ENCODE measurements at places on chromosomes 4 and X.

DNA sequence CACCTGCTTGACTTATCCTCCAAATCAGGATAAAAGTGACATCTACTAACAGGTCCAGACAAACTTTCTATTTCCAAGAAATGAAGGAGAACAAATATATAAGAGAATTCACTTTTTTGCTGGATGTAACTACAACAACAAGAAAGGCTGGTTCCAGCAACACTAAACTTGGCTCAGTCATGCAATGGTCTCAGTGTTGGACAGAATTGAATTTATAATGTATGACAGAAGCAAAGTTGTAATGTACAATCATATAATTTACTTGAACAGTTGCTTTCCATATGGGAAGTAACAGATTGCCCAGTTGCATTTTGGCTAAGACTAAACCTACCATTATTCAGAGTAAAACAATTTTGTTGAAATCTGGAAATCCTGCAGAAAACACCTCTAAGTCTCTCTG lies 183.3 kb upstream of the INTU start:
- DNase-seq: no peak

GRCh38 chrX:53133400-53133799 lies 39.5 kb downstream of the KANTR start:
- DNase-seq: no peak

DNA sequence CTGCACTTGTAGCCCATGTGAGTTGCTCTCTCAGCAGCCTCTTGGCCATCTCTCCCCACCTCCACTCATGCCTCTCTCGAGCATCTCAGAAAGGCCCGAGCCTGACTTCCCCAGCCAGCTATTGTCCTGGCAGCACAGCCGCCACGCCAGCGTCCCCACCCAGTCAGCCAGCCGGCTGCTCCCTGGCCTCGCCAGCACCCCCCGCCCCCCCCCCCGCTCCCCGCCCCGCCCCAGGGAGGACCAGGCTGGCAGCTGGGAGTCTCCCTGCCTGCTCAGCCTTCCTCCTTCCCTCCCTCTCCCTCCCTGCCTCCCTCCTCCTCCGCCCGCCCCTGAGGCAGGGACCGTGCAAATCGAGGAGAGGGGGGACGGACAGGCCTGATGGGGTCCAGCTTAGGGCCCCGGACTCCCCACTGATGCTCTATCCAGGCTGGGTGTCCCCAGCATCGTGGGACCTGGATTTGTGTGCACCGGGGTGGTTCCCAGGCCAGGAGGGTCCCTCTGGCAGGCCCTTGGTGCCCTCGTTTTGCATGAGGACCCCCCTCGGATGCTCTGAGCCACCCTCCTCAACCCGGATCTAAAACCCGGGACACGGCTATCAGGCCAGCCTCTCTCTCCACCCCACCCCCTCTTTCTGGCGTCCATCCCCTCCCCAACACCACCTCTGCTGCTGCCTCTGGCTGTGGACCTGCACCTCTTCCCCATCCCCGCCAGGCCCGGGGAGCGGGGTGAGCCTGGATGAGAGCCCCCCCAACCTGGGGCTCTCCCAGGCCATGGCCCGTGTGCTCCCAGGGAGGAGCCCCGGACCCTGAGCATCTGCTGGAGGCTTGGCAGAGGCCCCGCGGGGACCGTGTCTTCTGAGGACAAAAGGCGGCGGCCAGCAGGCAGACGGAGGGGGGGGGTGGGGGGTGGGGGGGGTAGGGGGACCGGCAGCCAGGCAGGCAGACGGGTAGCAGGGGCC lies at the start of gene GPR173:
Gene GPR173 (plus strand): TSS at position 621 of the 958 bp plus-strand sequence. CDS start 27,833 bp downstream, outside the sequence.
- no peak for DNase-seq

DNA sequence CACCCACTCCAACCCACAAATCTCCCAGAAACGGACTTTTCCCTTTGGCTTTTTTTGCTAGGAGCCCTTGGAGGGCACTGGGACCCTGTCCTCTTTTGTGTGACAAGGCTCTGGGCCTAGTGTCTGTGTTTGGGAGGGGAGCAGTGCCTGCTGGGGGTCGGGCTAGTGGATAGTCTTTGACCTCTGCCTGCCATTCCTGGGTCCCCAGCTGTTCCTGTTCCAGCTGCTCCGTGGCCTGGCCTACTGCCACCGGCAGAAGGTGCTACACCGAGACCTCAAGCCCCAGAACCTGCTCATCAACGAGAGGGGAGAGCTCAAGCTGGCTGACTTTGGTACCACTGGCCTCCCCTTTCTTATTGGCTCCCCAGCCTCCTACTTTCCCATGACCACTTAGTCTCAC lies 6.7 kb upstream of the USP11 start:
- DNase-seq: no peak

GRCh38 chr4:81635739-81636138 lies 164.0 kb upstream of the RASGEF1B start:
- no peak for DNase-seq

- DNase-seq: no peak
These were observed 233.6 kb downstream of the TRIML1 start for GRCh38 chr4:188372829-188373228.

DNA sequence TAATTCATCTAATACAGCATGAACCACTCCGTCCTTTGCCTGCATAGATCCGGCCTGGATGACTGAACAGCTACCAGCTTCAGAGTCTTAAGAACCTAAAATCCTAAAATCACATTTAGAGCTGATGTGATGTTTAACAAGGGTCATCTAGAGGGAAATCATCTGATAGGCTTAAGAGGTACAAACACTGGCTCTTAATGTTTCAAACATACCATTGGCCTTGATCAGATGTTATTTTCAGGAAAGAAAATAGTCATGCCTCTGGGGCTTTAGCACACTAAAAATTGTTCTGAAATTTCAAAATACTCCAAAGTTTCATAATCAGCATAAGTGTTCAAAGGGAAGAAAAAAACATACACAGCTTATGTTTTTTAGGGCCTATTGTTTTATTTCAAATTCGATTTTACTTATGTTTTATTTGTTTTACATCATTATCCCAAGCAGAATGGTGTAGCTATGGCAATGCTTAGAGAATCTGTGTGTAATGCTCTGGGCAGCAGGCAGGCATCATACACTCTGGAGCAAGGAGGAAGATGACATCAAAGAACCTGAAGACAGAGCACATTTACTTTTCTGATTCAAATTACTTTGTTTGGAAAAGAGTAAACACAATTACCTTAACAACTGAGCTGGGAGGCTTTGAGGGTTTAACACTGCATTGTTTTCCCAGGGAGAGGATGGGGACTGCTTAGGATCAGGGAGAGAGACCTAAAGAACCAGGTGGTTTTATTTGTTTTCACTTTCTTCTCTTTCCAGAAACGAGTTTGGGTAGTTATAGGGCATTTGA lies 25.3 kb upstream of the LEF1 start:
- no peak for DNase-seq

- DNase-seq: no peak
These were observed 62.2 kb downstream of the DTHD1 start for GRCh38 chr4:36343501-36344175.

- no peak for DNase-seq
These were observed 247.9 kb upstream of the POF1B start for GRCh38 chrX:85627363-85627762.

DNA sequence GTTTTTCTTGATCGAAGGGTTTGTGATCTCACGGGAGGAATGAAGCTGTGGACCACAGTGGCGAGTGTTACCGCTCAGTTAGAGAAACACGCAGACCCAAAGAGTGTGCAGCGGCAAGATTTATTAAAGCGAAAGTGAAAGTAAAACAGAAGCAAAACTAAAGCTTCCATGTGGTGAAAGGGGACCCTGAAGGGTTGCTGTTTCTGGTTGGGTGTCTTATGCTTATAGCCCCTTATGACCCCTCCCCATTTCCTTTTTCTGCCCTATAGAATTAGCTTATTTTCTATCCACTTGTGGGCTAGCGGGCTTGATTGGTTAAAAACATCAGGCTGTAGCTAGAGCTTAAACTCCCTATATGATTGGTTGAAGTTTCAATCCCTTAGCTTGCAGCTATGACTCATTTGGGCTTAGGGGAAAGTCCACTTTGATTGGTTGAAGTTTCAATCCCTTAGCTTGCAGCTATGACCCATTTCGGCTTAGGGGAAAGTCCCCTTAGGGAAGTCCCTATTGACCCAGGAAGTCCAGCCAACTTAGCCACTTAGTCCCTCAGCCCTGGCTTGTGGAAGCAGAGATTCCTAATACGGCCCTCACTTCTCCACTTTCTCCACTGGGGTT lies 171.2 kb upstream of the NWD2 start:
- DNase-seq: no peak

GRCh38 chrX:130726661-130727060 lies 176.3 kb downstream of the ENOX2 start:
- DNase-seq: no peak

- no peak for DNase-seq
These were observed 33.3 kb upstream of the PRDX4 start for GRCh38 chrX:23633834-23634580.

- no peak for DNase-seq
These were observed 86.7 kb upstream of the TRIM2 start for GRCh38 chr4:153117554-153117953.

GRCh38 chrX:108097380-108097779 lies 5.8 kb downstream of the ATG4A start:
- no peak for DNase-seq

DNA sequence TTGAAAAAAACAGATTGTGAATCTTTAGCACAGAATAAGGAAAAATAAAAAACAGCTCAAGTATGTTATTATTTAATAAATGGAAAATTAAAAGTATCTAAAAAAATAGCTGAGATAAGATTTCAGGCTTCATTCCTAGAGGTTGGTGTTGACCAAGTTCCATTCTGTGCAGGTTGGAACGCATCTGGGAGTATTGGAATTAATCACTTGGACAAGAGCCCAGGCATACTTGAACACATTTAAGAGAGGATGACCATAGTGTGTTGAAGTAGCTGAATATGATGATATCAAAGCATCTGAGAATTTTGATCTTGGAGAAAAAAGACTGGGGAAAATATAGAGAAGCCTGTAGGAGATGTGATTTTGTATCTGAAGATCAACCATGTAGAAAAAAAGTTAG lies 54.6 kb upstream of the VCX start:
- no peak for DNase-seq

DNA sequence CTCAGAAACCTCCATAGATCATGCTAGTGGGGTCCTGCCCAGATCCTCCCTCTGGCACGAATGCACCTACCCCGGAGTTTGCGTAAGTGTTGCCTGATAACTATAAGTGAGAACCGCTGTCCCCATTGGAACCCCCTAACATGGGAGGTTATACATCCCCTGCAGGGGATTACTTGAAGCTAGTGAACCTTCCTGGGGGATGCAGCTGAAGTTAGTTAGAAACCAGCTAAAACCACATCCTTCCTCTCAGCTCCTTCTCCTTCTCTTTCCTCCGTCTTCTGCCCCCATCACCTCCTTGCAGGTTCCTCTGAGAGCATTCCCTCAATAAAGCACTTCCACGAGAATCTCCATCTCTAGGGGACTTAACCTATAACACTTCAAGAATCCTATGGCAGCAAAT lies 95.0 kb downstream of the ZNF827 start:
- DNase-seq: no peak

DNA sequence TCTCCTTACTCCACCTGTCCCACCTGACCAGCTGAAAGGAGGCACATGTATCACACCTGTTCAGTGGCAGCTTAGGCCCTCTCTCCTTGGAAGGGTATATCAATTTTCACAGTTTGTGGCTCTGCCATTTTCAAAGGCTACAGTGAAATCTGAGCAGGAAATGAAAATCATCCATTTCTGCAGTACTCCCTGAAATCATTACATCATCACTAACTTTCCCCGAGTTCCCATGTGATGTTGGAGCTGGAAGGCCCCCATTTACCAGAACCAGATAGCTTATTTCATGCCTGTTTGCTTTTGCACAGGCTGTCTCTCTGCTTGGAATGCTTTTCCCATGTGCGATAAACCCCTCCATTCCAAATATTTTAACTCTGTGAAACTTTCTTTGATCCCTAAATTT lies 31.0 kb upstream of the STX18 start:
- no peak for DNase-seq

DNA sequence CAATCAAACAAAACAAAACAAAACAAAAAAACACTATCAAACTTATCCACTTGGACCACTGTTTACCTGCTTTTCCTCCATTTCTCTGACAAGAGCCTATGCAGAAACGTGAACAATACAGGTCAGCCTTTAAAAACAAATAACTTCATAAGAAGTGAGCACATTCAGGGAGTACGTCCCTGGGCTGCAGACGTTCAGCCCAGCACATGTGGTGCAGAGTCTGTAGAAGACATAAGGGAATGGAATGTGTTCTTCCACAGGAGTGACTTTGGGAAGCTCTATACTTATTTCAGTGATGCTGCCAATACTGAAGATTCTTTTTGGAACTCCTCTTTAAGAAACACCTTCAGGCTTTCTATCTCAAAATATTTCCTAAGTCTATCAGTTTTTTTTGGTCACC lies 120.6 kb downstream of the SPRY1 start:
- DNase-seq: no peak

GRCh38 chrX:115649461-115650063 lies 88.6 kb downstream of the PLS3 start:
- DNase-seq: no peak

GRCh38 chrX:46588263-46588662 lies 14.7 kb downstream of the CHST7 start:
- peak; percentile 8 for DNase-seq

DNA sequence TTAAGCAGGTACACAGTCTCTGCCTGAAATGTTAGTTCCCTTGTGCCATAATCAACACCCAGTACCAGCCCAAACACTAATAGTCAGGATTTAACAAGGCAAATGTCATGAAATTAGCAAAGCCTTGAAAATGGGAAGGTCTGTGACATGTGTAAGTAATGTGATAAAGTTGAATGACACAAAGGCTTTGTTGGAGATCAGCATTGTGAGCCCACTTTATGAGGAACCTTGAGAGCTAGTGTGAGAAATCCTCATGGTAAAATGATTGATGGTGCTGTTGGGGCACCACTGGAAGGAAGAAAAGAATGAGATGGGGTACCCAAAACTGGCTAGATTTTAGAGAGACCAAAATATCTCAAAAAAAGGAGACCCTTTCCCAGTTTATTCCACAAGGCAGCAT lies 3.3 kb upstream of the LIN54 start:
- DNase-seq: no peak

- DNase-seq: no peak
These were observed 495.4 kb downstream of the PACRGL start for GRCh38 chr4:21195682-21196081.

DNA sequence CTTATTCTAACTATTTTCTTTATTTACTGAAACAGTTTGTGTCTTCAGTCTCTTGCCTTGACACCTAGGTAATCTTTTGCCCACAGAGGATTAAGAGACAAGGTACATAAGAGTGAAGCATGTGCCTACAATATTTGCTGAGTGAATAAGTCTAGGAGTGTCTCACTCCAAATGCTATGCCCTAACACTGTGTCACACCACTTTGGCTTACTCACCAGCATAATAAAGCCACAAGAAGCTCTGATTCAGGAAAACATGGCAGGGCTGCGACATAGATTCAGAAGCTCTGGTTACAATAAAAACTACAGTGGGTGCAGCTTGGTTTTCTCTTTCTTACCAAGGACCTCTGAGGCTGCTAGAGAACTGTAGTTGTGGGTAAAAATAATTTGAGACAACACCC lies 127.1 kb downstream of the RBM46 start:
- DNase-seq: no peak

GRCh38 chrX:37722595-37722994 lies 37.0 kb downstream of the XK start:
- no peak for DNase-seq

Measured in activated CD4-positive, CD25-positive, alpha-beta regulatory T cell (primary cell).